ENCODE measurements at places on chromosomes 3 and 15.

DNA sequence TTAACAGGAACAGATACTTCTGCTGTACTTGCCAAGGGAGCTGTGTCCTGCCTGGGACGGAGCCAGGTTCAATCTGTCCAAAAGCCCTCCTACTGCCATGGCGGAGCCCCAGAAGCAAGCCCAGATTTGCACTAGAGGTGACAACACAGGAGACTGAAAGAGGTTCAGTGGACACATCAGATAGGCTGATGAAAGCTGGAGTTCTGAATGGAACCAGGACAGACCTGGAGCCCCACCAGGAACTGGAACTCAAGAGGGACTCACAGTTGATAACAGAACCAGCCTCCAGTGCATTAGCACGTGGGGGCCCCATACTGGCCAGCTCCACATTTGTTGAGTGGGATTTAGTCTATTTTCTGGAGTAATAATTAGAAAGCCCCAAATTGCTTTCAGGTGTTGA lies 315.5 kb downstream of the ARRDC4 start:
- DNase-seq = no peak

DNA sequence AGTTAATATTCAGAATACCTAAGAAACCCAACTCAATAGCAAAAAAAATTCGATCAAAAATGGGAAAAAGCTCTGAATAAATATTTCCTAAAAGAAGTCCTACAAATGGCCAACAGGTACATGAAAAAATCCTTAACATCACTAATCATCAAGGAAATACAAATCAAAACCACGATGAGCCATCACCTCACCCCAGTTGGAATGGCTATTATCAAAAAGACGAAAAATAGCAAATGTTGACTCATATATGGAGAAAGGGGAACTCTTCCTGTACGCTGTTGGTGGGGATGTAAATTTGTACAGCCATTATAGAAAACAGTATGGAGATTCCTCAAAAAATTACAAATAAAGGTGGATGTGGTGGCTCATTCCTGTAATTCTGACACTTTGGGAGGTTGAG lies 29.6 kb upstream of the SGO1 start:
- no peak for DNase-seq

DNA sequence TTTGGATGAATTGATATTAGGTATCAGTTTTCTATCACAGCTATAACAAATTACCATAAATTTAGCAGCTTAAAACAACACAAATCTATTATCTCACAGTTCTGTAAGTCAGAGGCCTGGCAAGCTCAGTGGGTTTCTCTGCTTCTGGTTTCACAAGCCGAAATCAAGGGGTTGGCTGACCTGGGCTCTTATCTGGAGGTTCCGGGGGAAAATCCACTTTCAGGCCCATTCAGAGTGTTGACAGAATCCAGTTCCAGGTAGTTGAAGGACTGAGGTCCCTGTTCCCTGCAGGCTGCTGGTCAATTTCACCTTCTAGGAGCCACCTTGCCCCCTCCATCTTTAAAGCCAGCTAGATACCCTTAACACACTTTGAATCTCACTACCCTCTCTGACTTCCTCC lies 11.1 kb upstream of the HHATL start:
- DNase-seq = no peak

DNA sequence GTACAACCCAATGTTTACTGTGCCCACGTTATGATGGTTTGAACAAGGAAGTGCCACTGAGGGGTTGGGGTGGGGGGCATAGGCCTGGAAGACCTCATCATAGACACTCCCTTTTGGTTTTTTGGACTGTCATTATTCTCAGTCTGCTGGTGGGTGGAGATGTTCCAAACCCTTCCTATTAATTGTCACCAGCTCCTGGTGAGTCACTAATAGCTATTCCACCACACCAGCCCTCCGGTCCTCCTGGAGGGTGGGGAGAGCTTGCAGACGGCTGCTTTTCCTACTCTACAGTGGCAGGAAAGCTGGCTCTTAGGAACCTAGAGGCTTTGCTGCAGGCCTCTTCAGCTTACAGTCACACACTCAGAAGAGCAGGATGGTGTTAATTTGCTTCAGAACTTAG lies 9.0 kb upstream of the COPG1 start:
- DNase-seq = no peak

DNA sequence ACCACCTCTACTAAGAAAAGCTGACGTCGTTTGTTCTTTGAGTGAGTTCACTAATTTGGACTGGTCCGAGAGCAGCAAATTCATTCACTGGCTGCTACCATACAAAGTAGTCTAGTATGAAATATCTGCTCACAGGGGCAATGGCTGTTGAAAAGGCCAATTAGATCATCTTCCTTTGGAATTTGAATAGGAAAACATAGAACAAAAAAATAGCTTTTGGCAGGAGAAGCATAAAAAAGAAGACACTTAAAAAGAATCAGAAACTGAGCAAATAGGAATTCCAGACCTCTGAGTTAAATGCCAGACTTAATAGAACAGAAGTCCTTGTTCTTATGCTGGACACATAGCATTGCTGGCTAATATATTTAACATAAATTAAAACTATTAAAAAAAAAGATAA lies 159.3 kb downstream of the IL1RAP start:
- DNase-seq = no peak

DNA sequence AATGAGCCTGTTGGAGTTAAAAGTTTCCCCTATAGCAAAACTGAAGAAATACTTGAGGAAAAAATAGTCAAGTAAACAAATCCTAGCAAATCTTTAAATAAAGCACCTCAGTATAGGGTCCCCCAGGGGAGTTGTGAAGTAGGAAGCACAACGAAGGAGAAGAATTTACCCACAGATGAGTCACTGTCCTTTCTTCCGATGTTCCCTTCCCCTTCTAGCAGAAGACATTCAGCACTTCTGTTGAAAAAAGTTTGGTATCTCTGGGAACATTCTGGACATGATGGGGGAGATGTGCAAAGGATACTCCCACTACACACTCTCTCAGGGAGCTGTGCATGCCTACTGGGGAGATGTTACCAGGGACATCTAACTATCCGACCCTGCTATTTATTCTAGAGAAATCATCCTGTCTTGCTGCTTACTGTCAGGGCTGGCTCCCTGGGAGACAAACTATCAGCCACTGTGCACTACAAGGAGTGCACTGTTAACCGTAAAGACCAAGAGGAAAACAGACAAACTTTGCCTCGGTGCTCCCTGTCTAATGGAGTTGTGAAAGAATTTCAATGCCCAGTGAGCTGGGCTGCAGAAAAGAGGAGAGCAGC lies 93.8 kb downstream of the RFTN1 start:
- no peak for DNase-seq

DNA sequence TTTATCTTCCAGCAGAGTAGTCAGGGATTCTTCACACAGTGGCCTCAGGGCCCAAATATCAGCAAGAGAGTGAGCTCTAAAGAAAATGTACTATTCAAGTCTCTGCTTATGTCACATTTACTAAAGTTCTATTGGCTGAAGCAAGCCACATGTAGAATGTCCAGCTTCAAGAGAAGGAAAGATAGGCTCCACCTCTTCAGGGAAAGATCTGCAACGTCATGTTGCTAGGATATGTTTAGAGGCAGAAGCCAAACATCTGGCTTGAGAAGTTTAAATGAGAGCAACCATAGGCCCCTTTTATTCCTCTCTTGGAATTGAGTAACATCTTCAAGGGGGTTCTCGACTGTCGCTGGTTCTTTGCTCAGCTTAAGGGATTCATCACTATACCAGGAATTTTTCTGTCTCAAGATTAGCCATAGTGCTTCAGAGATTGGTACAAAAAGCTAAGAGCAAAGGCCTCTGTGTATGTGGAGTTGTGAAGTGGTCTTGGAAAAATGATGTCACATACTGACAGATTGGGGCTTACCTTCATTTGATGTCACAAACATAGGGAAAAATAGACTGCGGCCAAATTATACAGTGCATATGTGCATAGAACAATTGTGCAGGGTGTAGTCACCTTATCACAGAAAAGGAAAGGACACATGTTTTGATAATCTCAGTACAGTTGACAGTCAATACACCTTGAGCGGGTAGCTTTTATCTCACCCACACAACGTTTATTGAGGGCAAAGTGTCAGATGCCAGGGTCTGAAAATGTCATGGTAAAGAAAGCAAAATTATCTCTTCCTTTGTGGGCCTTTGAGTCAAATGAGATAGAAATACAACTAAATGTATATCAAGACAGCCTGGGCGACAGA lies 11.3 kb upstream of the THRB start:
- no peak for DNase-seq

GRCh38 chr3:42683875-42684598 lies 1.3 kb upstream of the KLHL40 start:
- DNase-seq = peak; percentile 17

DNA sequence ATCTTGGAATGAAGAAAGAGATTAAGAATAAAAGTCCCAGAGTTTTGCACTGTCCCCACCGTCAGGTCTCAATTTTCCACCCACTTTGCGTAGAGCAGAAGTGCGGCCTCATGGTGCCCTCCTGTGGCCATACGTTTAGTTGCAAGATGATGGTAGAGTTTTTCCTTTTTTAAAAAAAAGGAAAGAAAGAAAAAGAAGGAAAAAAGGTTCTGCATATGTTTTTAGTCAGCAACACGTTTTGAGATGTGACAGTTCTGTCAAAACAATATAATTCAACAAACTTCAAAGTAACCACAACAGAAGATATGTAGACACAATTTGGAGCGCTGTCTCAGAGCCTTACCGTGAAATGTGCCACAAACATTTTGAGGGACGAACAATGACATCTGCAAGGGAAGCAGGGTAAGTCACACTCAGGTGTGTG lies 24.6 kb downstream of the EBLN2 start:
- DNase-seq = peak; percentile 69

GRCh38 chr3:167716920-167717319 lies 17.8 kb downstream of the PDCD10 start:
- DNase-seq = no peak

- DNase-seq = no peak
These were observed 2.2 kb upstream of the RNF7 start for GRCh38 chr3:141735770-141736465.

GRCh38 chr15:100690032-100690794 lies 87.8 kb downstream of the ASB7 start:
- no peak for DNase-seq

DNA sequence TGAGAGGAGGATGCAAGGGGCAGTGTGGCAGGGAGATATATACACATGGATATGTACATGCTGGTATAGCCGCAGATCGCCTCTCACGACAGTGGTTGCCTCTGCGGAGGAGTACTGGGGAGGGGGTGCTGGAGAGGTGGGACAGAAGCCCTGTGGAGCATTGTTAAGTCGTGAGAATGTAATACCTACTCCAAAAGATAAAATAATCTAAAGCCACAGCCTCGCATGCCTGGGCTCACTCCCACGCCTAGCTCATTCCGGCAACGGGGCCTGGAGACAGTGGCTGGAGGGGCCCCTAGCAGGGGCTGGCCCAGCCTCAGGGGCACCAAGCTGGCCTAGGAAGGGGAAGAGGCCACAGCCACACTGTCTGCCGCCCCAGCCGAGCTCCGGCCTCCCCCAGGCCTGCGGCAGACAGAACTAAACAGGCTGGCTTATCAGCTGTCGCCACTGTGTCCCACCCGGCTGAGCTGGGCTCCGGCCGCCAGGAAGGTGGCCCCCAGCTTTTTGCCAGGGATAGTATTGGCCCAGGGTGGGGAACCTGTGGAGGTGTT lies 65.1 kb upstream of the LCTL start:
- DNase-seq = peak; percentile 81

- no peak for DNase-seq
These were observed 108.3 kb downstream of the IQSEC1 start for GRCh38 chr3:12964711-12965612.

DNA sequence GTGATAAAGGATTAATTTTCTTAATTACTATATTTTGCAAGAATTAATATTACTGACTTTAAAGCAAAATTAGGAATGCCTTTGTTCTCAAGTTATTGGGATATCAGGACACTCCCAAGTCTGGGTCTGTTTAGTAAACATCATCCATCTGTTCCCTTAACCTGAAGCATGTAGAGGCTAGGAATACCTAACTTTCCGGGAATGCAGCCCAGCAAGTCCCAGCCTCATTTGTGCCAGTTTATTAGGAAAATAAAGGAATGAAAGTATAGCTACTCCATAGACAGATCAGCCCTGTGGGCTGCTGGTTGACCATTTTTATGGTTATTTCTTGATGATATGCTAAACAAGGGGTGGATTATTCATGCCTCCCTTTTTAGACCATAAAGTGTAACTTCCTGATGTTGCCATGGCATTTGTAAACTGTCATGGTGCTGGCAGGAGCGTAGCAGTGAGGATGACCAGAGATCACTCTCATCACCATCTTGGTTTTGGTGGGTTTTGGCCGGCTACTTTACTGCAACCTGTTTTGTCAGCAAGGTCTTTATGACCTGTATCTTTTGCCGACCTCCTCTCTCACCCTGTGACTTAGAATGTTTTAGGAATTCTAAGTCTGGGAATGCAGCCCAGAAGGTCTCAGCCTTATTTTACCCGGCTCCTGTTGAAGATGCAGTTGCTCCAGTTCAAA lies 540.2 kb downstream of the NAALADL2 start:
- DNase-seq = no peak

DNA sequence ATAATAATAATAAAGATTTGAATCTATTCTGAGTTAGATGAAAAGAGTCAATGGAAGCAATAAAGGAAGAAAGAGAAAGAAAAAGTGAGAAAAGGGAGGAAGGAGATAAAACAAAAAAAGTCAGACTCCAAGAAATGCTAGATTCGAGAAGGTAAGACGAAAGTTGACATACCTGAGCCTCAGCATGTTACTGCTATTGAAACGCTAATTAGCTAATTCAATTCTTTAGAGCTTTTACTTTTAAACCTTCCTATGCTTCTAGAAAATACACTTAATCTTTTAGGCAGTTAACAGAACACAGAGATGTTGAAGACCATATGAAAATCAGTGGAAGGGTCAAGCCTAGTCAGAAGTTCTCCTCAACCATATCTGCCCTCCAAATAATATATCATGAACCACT lies 337.2 kb upstream of the ROBO2 start:
- no peak for DNase-seq

DNA sequence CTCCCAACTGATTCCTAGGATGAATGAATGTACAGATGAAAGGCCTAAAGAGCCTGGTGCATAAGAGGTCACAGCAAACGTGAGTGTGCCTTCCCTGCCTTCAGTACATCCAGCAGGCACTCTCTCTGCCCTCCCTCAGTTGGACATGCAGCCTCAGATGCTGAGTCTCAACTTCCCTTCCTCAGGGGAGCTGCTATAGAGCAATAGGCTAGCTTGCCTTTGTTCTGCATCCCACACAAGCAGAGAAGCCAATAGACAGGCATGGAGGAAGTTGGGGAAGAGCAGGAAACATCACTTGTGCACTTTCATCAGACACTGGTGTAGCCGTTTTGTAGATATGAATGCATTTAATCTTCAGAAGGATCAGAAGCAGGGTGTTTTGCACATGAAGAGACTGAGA lies 147.5 kb upstream of the THBS1 start:
- no peak for DNase-seq

DNA sequence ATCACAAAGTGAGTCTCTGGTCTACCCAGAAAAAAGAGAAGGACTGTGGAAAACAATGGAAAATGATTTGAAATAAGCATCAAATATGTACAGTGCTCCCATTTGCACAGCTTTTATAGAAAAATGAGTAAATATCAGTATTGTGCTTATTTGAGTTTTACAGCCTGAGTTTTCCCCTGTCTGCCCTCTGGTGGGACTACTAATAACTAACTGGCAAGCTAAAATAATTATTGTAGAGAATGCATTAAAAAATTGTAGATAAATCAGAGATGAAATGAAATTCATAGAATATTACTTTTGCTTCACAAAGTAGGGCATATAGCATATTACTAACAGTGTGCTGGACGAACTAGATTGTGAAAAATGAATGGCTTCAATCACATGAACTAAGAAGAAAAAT lies 287.1 kb downstream of the NAALADL2 start:
- DNase-seq = no peak

GRCh38 chr15:69496001-69496400 lies 43.4 kb downstream of the RPLP1 start:
- no peak for DNase-seq

Measured in erythroblast (primary cell).